ENCODE measurements at places on chromosomes 2 and 18.

DNA sequence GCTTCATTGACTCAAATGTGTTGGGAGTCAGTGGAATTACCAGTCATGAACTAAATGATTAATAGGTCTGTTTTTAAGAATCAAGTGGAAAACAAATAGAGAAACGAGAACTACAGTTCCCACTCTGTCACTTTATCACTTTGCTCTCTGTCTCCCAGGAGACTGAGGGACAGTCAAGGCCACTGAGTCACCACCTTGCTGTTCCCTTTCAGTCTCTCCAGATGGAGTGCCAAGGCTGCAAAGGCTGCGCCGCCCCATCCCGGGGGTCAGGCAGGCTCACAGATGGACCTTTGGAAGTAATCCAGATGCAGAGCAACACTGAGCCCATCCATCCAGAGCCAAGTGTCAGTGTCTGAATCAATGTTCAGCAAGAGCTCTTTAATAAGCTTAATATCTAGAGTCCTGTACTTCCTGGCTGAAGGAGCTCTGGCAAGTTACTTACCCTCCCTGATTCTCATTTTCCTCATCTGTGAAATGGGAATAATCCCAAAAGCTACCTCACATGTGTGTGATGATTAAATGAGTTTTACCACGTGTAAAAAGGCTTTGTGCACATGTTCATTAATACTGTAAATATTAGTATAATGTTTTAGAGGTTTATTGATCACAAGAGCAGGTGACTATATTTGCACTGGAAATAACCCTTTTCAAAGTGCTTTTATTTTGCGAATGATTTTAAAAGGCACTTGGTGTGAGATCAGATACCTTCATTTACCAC lies 43.0 kb upstream of the EFEMP1 start:
- no peak for DNase-seq

DNA sequence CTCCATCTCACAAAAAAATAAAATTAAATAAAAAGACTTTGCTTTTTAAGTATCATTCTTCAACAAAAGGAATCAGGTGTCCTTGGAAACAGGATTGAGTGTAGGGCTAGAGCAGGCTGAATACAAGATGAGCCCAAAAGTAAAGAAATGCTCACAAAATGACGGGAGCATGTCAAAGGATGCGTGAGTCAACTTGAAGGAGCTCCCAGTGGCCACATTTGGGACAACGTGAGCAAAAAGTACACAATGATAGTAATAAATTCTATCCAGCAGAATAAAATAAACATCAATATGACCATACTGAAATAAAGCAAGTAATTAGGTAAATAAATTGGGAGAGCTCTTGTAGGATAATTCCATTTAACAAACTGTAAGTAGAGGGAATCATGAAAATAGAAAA lies 220.7 kb downstream of the PHLPP1 start:
- DNase-seq, result no peak

DNA sequence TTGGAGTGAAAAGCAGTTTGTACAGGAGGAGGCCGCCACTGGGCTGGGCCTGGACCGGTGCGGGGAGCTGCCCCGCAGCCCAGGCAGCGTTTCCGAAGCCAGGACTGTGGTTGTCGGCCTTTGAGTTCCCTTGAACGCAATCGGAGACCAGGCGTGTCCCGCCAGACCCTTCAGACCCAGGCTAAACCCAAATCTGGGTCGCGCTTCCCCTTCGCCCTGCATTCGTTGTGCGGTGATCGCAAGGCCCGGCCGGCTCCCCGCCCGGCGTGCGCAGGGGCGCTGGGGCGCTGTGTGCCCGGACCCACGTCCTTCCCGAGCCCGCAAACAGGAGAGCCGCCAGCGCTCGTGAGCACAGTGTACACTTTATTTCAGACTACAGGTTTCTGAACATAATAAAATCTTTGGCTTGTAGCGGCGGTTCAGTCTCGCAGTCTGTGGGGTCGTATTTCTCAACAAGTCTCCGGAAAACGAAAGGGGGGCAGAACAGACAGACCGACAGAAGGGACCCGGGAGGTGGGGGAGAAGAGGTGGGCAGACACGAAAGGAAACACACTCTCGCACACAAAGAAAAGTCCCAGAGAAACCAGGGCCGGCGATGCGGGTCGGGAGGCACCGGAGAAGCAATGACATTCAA lies 5.5 kb downstream of the EN1 start:
- no peak for DNase-seq

GRCh38 chr2:177767768-177768167 lies 304.8 kb downstream of the PDE11A start:
- DNase-seq, result no peak

- DNase-seq, result no peak
These were observed 469.5 kb upstream of the LINC00305 start for GRCh38 chr18:64618390-64618789.

- no peak for DNase-seq
These were observed 242.3 kb upstream of the NOL4 start for GRCh38 chr18:34467058-34467457.

- DNase-seq, result no peak
These were observed 22.9 kb downstream of the COLEC12 start for GRCh38 chr18:477565-477964.

DNA sequence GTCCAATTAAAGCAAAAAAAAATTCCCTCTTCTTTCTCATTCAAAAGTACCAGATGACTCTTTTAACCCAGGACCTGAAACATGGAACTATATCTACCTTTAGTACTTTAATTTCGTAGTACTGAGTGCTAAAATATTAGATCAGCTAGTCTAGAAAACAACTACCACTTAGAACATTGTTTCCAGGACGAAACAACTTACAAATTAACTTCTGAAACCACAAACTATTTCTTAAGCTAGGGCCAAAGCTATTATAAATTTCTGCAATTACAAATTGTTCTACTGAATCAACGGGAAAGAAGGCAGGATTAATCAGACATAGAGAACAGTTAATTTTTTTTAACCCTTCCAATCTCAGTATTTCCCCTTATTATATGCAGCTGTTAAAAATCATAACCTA lies 39.9 kb downstream of the DARS1 start:
- DNase-seq, result no peak

- DNase-seq, result no peak
These were observed 26.4 kb downstream of the MARCHF7 start for GRCh38 chr2:159738509-159739390.

Data from SHP77 (cell line).